IPS DF 19.7 (cell line): ENCODE measurements at places on chromosomes 4 and X.

GRCh38 chrX:101785142-101785541 lies 125.5 kb upstream of the ARMCX2 start:
- no peak for DNase-seq

DNA sequence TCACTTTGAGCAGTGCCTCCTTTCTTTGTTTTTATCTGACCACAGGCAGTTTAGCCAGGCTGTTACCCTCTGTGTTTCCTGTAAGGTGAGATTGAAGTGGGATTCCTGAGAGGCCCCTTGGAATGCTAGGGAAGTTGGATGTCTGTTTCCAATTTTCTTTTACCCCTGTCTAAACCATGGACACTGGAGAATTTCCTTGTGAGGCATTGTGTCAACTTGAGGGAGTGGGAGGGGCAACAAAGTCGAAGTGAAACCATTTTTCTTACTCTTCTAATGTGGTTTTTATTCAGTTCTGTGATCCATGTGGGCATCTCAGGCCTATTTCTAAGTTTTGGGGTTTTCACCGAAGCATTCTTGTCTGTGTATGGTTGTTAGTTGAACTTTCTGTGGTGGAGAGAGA lies 296.1 kb upstream of the UGT8 start:
- DNase-seq, result no peak

DNA sequence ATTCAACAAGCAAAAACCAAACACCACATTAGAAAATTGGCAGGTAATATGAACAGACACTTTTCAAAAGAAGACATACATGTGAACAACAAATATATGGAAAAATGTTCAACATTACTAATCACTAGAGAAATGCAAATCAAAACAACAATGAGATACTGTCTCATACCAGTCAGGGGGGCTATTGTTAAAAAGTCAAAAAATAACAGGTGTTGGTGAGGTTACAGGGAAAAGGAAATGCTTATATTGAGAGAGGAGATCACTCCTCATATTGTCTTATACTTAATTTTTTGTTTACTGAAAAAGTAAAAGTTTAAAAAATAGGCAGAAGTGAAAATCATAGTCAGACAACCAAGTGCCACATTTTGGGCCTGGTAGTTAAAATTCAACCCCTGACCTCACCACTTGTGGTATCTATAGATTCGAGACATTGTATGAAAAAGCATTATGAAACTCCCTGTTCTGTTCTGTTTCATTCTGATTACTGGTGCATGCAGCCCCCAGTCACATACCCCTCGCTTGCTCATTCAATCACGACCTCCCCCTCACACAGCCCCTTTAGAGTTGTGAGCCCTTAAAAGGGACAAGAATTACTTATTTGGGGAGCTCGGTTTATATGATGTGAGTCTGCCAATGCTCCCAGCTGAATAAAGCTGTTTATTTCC lies 153.7 kb upstream of the FGF16 start:
- no peak for DNase-seq

DNA sequence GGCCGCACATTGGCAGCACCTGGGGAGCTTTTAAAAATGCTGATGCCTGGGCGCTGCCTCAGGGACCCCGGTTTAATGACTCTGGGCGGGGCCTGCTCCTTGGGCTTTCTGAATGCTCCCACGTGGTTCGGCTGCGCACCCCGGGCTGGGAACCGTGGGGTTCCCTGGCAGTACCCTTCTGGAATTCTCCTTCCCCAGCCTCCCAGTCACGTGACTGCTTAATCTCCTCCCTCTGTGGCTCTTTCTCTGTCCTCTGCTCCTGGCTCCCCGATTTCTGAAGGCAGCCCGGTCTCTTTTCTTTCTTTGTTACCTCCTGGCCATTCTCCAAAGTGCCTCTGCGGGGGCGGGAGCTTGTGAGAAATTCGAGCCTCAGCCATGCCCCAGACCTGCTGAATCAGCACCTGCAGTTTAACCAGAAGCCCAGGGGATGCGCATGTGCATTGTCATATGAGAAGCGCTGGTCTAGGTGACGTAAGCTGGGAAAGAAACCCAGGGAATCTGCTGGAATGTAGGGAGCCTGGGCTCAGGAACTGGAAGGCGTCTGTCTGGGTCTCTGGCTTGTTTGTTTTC lies 16.6 kb downstream of the CLCN4 start:
- DNase-seq, result peak; percentile 59

DNA sequence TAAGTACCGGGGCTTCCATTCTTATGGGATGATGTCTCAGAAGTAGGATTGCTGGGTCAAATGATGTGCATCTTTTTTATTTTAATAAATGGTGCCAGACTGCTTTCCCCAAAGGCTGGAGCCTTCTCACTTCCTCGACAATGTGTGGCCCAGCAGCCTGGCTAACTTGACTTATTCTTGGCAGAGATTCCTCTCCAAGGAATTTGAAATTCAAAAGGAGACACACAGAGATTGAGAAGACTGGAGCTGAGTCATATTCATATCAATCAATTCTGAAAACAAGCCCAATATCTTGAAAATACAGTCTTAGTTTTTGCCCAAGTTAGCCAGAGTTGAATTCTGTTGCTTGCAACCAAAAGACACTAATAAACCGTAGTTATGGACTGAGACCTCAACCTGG lies 10.8 kb upstream of the PJA1 start:
- no peak for DNase-seq

- DNase-seq, result no peak
Observed at GRCh38 chr4:170068438-170069128, 21.2 kb downstream of the AADAT start.

DNA sequence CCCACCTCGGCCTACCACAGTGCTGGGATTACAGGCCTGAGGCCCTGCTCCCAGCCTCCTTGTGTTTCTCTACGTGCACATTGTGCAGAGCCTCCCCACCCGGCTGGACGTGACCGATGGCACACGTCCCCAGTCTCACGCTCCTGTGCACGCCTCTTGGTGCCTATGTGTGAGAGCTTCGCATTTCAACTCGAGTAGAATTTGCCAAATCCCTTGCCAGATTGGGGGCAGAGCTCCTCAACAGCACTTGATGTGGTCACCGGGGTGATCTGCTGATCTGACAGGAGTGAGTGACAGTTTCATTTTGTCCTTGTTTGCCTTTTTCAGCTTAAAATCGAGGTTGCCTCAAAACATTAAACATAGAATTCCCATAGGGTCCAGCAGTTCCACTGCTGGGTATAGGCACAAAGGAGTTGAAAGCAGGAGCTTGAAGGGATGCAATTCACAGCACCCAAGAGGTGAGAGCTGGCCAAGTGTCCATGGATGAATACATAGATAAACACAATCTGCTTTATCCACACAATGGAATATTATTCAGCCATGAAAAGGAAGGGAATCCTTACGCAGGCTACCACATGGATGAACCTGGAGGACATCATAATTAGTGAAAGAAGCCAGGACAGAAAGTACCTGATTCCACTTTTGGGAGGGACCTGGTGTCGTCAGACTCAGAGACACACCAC lies 17.6 kb downstream of the TMEM187 start:
- no peak for DNase-seq

DNA sequence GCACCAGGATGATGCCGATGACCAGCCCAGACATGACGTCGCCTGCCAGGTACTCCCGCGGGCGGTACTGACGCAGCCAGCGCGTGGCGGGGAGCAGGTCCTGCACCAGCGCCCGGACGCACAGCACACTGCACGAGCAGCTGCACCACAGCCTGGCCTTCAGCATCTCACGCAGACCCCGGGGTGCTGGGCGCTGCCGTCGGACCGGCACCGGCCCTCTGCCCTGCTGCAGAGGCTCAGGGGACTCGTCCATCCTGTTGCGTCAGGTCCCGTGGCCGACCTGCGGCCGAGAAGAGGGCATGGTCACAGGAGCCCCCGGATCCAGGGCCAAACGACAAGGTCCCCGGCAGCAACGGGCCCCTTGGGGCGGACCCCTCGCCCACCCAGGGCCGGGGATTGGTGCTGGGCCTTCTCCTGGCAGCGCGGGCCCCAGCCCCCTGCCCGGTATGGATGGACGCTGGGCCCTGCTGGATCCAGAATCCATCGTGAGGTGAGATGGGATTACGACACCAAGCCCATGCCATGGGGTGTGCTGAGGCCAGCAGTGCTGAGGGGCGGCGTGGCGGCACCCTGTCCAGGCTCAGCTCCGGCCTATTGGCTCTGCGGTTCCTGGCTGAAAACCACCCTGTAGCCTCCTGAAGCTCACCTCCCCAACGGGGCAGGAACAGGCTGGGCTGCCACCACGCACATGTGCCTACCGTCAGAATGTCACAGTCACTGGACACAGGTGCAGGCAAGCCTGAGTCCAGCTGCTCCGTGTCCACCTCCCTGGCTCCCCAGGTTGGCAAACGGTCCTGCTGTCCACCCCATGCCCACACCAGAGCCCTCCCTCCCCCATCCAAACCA lies 1.5 kb downstream of the SLC26A1 start:
- DNase-seq, result no peak

DNA sequence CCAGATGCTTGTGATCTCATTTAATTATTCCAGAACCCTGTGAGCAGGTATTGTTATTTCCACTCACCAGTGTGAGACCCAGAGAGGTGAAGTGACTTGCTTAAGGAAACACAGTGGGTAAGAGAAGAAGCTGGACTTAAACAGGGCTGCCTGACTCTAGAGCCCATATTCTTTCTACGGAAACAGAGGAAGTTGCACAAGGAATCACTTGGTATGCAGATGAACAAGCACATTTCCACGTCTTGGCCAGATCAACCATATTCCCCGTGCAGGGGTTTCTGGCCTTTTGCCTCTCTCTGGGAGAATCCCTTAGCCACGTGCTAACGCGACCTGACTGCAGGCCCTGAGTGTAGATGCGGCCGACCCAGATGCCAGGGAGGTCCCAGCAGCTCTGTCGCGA lies 195.5 kb upstream of the ATP6AP2 start:
- DNase-seq, result no peak

GRCh38 chr4:24527371-24527770 lies 57.0 kb downstream of the DHX15 start:
- no peak for DNase-seq

DNA sequence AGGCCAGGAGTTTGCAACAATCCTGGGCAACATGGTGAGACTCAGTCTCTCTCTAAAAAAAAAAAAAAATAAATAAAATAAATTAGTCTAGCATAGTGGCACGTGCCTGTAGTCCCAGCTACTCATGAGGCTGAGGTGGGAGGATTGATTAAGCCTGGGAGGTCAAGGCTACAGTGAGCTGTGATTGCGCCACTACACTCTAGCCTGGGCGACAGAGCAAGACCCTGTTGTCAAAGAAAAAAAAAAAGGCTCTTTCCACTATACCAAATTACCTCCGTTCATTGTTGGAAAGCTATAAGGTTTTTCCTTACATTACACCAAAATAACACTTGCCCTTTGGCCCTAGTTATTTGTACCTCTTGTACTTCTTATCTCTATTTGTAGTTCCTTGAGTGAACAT lies 9.9 kb upstream of the PRSS48 start:
- no peak for DNase-seq

DNA sequence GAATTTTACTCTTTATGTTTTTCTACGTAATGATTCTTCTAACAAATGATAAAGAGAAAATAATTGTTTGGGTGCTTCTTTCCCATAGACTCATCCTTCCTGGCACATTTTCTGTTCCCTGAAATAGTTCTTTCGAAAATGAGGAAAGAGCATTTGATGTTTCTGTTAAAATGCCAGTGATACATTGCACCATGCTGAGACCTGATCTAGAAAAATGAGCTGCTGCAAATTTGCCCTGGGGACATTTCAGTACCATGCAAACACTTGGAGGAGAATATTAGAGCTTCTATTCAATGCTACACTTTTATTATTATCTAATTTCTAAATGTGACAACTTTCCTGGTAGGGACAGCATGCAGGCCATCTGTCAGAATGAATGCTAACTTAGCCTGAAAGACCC lies 83.3 kb downstream of the C4orf33 start:
- DNase-seq, result no peak

- DNase-seq, result no peak
Observed at GRCh38 chrX:75893281-75893680, 108.2 kb upstream of the MAGEE2 start.

DNA sequence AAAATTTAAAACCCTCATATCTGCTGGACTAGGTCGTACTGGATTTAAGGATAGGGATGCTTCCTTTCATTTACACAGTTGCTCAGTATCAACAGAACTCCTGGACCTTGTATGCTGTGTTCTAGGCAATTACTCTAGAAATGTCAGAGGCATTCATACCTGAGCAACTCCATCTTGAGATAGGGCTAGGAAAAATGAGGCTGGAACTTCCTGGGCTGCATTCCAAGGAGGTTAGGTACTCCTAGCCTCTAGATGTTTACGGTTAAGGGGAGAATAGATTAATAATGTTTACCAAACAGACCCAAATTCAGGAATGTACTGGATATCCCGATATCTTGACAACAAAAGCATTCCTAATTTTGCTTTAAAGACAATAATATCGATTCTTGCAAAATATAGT lies 84.7 kb upstream of the NLGN4X start:
- DNase-seq, result no peak

GRCh38 chr4:60201052-60201673 lies 999.0 kb upstream of the ADGRL3 start:
- DNase-seq, result peak; percentile 17

DNA sequence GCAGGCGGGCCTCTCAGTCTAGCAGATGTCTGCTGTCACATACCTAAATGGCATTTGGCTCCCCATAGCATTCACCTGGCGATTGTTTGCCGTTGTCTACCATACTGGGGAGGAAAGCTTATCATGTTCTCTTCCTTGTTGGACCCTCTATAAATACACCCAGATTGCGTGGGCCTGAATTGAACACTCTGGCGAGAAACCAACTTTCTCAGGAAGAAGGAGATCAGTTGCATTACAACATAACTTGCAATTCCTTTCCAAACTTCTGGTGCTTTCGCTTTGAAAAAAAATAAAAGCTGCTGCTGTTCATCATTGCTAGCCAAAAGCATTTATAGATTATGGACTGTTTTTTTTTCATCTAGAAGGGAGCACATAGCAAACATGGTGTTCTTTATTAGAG lies 230.0 kb upstream of the GPC4 start:
- DNase-seq, result no peak

GRCh38 chr4:98482503-98482846 lies 175.9 kb downstream of the TSPAN5 start:
- DNase-seq, result no peak

- DNase-seq, result no peak
Observed at GRCh38 chr4:76755756-76756155, 142.2 kb downstream of the SOWAHB start.

GRCh38 chrX:115021121-115021520 lies 3.7 kb upstream of the IL13RA2 start:
- DNase-seq, result no peak

DNA sequence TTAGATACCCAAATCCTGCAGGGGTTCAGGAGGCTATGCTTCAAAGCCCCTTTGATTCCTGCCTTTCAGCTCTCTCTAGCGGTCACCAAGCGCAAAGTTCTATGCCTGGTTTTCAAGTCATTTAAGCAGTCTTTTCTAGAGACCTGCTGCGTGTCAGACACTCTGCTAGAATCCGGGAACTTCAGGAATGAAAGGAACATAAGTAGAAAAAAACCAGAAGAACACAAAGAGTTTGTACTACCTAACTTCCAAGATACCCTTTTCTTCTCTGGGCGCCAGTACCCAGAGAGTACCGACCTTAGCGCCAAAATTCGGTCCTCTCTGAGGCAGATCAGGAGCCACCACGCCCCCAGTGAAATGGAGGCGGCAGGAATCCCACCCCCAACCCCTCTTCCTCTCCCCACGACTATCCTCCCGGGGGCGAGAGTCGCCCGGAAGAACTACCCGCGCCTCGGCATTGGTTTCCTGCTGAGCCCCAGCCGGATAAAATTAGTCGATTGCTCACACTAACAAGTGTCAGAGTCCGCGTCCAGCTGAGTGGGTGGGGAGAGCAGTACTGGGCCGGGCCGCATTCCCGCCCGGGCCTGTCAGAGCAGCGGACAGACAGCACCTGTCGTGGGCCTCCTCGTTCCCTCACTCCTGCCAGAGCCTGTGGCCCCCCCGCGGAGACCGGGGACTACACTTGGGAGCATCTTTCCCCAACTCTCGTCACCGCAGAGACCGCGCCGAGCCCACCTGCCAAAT lies 78.8 kb downstream of the RLIM start:
- DNase-seq, result no peak
